ENCODE measurements at places on chromosomes 5 and 9. TPM values are rescaled to one million over a fixed set of nuclear protein-coding genes. Genes with fewer than 3 reads are reported as not detected.

Gene PCDHAC1
- total RNA-seq, result not detected

Gene QRFP
- total RNA-seq, result not detected

Gene OR1Q1
- not detected for total RNA-seq

Gene PCDHB7
- total RNA-seq, result 0.48 TPM

Gene PAM
- total RNA-seq, result 176 TPM

Gene TAF11L10
- total RNA-seq, result not detected

Gene HCN1
- not detected for total RNA-seq

Measured in endothelial cell of umbilical vein (primary cell).